ENCODE measurements at places on chromosomes 7 and 10. TPM values are rescaled to one million over a fixed set of nuclear protein-coding genes. Genes with fewer than 3 reads are reported as not detected.

Gene A1CF
- polyA plus RNA-seq = 0.02 TPM

Gene FBXL13
- 0.19 TPM for polyA plus RNA-seq

- no peak for DNase-seq
These were observed 46.8 kb upstream of the ENO4 start for GRCh38 chr10:116802474-116802873.

DNA sequence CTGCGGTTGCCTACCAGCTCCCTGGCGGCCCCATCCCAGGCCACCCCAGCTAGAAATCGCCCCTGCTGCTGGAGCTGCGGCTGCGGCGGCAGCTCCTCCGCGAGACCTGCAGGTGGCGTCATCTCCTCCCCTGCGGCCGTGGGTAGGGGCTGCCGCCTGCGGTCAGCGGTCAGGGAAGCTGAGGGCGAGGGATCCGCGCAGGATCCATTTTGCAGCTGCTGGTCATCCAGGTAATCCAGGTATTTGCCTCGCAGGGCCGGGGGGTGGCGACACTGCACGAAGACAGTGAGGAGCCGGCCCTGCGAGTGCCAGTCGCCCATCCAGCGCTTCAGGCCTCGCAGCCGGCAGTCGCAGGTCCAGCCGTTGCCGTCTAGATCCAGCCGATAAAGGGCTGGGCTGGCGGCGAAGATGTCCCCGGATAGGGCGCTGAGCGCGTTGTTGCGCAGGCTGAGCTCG, 1.5 kb downstream of the TRIL start:
- no peak for DNase-seq

Gene GNAT3
- not detected for polyA plus RNA-seq

DNA sequence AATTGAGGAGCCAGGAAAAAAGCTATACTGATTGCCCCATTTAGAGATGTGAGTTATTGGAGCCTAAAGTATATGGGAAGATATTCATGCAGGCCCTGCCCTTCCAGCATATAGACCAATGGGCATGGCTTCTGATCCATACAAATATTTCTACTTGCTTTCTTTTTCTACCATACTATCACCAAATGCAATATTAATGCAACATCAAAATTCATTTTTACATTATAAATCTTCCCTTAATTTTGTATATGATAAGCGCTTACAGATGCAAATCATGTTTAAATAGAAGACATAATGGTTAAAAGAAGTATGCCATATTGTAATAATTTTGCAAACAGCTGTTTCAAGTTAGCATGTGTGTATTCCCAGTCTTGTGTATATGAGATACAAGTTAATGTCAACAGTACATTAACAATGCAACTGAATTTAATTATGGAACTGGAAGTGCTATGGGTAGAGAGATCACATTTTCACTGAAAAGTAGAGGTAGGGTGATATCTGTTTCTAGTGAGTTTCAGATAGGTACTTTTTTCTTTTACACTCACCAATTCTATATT, 24.6 kb upstream of the WNT16 start:
- no peak for DNase-seq

Gene ZNF248
- polyA plus RNA-seq = 4.9 TPM

DNA sequence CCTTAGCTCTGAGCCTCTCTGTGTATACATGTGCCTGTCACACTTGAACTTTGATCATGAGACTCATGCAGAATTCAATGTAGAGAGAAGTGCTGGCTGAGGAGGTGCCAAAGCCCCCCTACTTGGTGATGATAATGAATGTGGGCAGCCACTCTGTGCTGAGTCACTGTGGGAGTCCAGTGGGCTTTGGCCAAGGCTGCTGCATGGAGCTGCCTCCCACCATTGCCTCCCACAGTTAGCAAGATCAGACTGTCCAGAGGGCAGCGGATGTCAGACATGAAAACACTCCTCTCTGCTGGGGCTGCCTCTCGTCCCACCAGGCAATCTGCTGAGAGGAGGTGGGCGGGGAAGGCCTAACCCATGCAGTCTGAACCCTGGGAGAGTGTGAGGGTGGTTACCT, 180.3 kb downstream of the SH2D4B start:
- no peak for DNase-seq

DNA sequence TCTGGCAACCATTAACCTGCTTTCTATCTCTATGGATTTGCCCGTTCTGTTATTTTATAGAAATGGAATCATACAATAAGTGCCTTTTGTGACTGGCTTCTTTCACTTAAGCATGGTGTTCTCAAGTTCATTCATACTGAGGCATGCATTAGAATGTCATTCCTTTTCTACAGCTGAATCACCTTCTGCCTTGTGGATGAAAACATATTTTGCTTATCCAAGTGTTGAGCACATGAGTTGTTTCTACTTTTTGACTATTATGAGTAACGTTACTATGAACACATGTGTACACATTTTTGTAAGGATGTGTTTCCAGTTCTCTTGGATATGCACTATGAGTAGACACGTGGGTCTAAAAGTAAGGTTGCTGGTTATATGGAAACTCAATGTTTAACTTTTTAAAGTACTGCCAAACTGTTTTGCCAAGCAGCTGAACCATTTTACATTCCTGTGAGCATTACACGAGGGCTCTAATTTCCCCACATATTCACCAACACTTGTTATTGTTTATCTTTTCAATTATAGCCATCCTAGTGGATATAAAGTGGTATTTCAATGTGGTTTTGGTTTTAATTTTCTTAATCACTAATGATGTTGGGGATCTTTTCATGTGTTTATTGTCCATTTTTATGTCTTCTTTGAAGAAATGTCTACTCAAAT, 241.3 kb downstream of the FANK1 start:
- no peak for DNase-seq

GRCh38 chr7:95963446-95963990, 191.2 kb downstream of the DYNC1I1 start:
- DNase-seq = no peak

Gene ACBD7
- polyA plus RNA-seq = not detected

DNA sequence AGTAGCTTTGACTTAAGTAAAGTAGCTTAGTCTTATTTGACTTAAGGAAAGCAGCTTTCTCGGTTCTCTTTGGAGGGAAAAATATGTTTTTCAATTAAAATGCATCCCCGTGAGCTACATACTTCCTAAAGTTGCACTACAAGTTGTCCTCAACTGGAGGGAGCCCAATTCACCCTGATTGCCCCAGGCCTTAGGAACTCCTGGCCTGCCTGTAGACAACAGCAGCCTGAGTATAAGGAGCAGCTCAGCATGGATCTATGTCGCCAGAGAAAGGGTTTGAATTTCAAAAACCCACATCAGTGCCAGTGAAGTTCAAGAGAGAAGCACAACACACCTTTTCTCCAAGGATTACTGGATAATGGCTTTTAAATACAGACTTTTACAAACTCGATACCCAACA, 772.0 kb downstream of the TNS3 start:
- DNase-seq = no peak

- no peak for DNase-seq
These were observed 67.5 kb downstream of the C1GALT1 start for GRCh38 chr7:7249814-7250213.

DNA sequence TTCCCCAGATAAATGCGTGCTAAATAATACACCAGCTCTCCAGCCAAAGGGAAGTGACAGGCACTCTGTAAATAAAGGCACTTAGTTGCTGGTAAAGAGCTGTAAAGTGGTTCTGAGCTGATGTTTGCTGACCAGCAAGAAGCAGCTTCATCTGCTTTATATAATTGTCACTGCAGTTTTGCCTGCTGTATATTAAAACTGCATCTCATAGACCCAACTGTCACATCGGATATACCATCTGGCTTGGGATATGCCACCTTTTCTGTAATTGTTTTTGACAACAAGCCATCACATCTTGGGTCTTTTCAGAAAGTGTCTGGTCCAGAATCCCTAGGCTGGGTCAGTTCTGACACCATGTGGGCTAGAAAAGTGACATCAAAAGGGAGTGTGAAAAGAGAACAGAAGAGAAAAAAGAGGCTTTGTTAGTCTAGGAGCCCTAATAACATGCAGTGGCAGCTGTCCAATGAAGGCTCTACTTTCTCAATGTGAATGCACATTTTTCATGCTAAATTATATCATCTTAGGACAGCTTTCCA, 697.6 kb downstream of the KCNMA1 start:
- DNase-seq = no peak

GRCh38 chr10:30647089-30647488, 17.5 kb upstream of the LYZL2 start:
- DNase-seq = no peak

- DNase-seq = no peak
These were observed 51.5 kb downstream of the ADAM12 start for GRCh38 chr10:126336801-126337200.

Gene PON1
- polyA plus RNA-seq = not detected

Measured in keratinocyte (primary cell).